Chondrocyte (in vitro differentiated cells): ENCODE measurements at places on chromosomes 1 and 21. TPM values are rescaled to one million over a fixed set of nuclear protein-coding genes. Genes with fewer than 3 reads are reported as not detected.

- no peak for DNase-seq
These were observed 4.9 kb downstream of the AHDC1 start for GRCh38 chr1:27598902-27599528.

GRCh38 chr1:234326497-234327366 is 46.5 kb upstream of the COA6 start:
- DNase-seq, result no peak

DNA sequence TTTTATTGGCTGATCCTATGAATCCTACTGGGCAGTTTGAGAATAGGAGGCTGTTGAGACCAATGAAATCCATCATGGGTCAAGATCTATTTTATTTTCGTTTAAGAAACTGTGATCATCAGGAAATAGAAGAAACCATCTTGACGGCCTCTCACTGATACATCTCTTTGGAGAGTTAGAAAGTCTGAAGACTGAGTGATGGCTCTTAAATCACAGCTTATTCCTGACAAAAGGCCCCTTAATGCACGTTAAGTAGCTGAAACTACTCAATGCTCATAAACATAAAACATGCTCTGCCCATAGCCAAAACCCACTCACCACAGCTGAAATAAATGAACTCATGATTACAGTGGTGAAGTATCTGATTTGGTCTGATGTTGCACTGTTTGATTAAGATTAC is 784.5 kb upstream of the NEGR1 start:
- DNase-seq, result no peak

GRCh38 chr1:205504311-205505075 is at the start of gene CDK18:
TSS of gene CDK18 (plus strand) at chr1:205504669. CDS start at chr1:205523168, 18,499 bp downstream.
- no peak for DNase-seq

DNA sequence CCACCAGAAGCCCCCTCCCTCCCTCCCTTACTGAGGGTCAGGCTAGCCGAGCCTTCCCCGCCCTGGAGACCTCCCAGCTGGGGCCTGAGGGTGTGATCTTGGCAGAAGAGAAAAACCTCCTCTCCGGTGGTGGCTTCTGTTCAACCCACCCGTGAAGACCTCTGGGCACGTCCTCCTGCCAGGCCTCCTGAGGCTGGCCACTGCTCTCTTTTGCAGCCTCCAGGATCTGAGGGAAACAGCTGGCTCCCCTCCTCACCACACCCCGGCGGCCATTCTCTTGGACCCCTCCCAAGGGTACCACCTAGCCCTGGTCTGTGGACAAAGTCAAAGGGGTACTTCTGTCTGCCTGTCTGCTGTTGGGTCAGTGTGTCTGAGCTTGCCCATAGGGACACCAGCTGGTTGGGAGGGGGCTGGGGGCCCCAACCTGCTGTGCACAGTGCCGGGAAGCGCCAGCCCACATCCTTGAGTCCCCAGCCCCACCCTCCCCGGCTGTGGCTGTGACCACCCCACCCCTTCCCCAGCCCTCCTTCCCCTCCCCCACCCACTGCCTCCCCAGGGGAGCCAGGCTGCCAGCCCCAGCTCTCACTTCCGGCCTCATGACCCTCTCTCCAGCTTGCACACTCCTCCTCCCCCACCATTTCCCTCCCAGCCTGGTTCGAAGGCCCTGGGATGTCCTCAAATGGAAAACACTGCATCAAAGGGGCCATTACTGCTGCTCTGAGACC is 48.1 kb downstream of the AHDC1 start:
- DNase-seq, result no peak

DNA sequence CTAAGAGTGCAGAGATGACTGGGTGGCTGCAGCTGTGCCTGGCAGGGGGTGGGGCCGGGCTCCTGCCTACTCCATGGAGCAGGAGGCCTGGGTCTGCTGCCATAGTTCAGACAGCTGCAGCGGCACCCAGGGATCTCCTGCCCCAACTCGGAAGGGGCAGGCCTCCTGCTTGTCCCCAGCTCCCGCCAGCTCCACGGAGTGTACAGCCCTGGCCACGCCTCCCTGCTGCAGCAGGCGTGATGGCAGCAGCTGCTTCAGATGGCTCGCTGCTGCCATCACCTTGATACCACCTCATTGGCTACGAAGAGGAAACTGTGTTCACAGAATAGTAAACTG is 35.9 kb downstream of the ACTL8 start:
- DNase-seq, result no peak

- no peak for DNase-seq
These were observed 54.8 kb downstream of the SSX2IP start for GRCh38 chr1:84635429-84635828.

GRCh38 chr1:218284377-218284916 is 646 bp upstream of the RRP15 start:
- no peak for DNase-seq

AMY1B gene
- total RNA-seq, result not detected in 3 replicates

HSPB7 gene
- 61.2 to 160 TPM (median 160 TPM) in 3 replicates for total RNA-seq

PLA2G2D gene
- total RNA-seq, result not detected in 3 replicates

FGR gene
- total RNA-seq, result not detected in 3 replicates

MCOLN3 gene
- total RNA-seq, result 0.21 TPM in 1 of 3 replicates, not detected in the others

SLC9C2 gene
- not detected in 3 replicates for total RNA-seq

ICOSLG gene
- total RNA-seq, result 1.3 to 5.2 TPM (median 5.1 TPM) in 3 replicates
